ENCODE measurements at places on chromosomes 6 and 20. TPM values are rescaled to one million over a fixed set of nuclear protein-coding genes. Genes with fewer than 3 reads are reported as not detected.

- peak overlapping the region; percentile 71 for H3K4me3 ChIP-seq
- DNase-seq = no peak
- H3K4me1 ChIP-seq = peaks cover 13% of the 10 kb centered on the region
- no peaks in the 10 kb centered on the region for H3K27me3 ChIP-seq
Observed at GRCh38 chr20:1801929-1802306, 93.3 kb upstream of the SIRPA start.

GRCh38 chr20:64199395-64199794 lies 35.1 kb downstream of the MYT1 start:
- no peaks in the 10 kb centered on the region for H3K4me1 ChIP-seq
- no peaks in the 10 kb centered on the region for H3K36me3 ChIP-seq
- no peak overlapping the region for H3K4me3 ChIP-seq
- H3K27me3 ChIP-seq = peaks cover 25% of the 10 kb centered on the region

TBXT gene
- not detected for total RNA-seq

AKAP12 gene
- total RNA-seq = 15.7 TPM

FAXC gene
- 1.8 TPM for total RNA-seq

GRCh38 chr20:32139947-32140346 lies 30.4 kb downstream of the TM9SF4 start:
- no peak overlapping the region for H3K27ac ChIP-seq
- DNase-seq = no peak
- H3K36me3 ChIP-seq = peaks cover 23% of the 10 kb centered on the region
- H3K4me3 ChIP-seq = no peak overlapping the region
- H3K27me3 ChIP-seq = no peaks in the 10 kb centered on the region
- no peaks in the 10 kb centered on the region for H3K4me1 ChIP-seq

DNA sequence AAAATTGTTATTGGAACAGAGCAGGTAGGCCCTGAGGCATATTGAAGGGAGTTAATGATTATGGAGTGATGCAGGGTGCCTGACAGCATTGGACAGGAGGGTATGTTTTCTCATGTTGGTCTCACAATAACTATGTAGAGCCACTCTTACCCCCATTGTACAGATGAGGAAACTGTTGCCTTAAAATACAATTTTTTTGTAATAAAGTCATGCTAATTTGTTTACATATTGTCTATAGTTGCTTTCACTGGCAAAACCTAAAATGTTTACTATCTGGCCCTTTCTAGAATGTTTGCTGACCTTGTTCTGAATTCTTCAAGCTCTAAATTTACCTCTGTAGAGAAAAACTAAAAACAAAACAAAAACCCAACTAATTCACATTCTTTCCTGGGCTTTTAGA lies 5.7 kb downstream of the ACOT8 start:
- H3K27ac ChIP-seq = no peak overlapping the region
- no peak for DNase-seq
- H3K27me3 ChIP-seq = no peaks in the 10 kb centered on the region
- no peak overlapping the region for H3K4me3 ChIP-seq
- H3K36me3 ChIP-seq = peaks cover 10% of the 10 kb centered on the region

DNA sequence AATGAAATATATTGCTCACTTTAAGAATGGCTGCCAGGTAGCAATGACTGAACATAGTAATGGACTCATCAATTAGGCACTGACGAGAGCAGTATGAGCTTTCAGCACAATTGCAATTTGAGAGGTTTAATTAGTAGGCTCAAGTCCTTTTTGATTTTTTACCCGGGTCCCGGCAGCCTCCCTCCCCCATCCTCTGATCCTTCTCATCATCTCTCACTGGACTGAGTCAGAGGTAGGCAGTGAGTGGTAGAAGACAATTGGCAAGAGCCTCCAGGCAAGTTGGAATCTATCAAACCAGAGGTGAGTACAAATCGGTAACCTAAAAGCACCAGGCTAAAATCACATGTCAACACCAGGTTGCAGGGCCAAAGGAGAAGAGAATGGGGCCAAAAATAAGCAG lies 107.9 kb downstream of the DCDC2 start:
- H3K27ac ChIP-seq = no peak overlapping the region
- H3K36me3 ChIP-seq = no peaks in the 10 kb centered on the region
- no peaks in the 10 kb centered on the region for H3K4me1 ChIP-seq
- no peak for DNase-seq

DNA sequence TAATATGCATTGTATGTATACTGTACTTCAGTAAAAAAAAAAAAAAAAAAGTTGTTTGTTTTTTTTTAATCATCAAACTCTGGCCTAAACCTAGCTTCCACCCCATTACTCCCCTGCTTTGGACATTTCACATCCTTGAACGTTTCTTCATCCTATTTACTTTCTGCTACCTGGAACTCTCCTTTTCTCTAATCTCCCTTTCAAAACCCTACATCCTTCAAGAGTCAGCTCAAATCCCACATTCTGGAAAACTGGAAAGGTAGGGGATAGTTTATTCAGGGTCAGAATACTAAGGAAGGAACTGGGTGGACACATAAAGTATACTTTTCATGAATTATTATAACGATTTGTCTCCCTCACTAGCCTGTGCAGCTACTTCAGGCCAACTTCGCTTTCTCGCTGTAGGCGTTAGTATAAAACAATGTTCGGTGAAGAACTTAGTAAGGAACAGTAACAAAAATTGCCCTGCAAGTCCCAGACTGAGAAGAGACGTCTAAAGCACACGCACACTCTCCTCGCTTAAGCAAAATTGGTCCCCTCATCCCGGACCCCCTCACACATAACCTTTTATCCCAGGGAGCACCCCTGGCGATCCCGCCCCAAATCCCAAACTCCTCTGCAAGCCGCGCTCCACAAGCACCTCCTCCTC lies 775 bp downstream of the PIGU start:
- no peak for DNase-seq
- H3K27ac ChIP-seq = peak overlapping the region; percentile 40
- H3K36me3 ChIP-seq = no peaks in the 10 kb centered on the region
- H3K4me1 ChIP-seq = 0 out of 2 replicates have a peak, but pooled peaks cover 6% of the 10 kb centered on the region

BPIFA1 gene
- not detected for total RNA-seq

DNA sequence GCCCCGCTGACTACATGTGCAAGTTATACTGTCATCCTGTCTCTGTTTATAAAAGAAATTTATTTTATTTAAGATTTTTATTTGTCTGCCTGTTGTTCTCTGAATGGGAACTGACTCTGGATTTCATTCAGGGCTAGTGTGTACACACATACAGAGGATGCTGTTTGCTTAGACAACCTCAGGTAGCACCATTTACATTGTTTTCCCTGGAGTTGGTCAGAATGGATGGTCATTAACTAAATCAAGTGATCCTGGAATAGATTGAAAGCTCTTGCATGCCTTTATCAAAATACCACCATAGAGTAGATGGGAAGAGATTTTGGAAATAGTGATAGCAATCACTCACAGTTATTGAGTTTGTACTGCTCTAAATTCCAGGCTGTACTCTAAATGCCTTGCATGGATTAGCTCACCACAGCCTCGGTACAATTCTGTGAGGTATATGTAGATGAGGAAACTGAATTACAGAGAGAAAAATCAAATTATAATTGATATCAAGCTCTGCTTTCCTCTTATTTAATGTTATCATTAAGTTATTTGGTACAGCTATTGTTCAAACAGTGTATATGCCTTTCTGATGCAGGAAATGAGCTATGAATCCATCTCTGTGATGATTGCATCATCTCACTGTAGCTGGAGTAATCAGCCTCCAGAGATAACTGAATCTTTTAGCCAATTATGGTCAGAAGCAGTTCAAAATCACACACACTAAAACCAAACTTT lies 51.9 kb downstream of the RNF217 start:
- DNase-seq = peak; percentile 56
- 0 out of 2 replicates have a peak overlapping the region, but pooled peaks have one; percentile 3 for H3K4me3 ChIP-seq
- no peaks in the 10 kb centered on the region for H3K36me3 ChIP-seq
- H3K27me3 ChIP-seq = no peaks in the 10 kb centered on the region

DNA sequence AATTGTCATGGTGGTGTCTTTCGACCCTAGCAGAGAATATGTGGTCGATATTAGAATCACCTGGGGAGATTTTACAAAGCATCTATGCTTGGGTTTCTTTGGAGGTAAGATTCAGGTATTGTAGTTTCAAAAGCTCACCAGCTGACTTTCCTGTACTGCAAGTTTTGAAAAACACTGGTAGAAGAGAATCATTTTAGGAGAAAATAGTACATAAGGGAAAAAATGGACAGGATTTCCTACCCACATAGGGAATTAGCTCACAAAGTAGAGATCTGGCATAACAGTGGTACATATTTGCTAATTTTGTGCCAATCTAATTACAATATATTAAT lies 27.4 kb upstream of the ABT1 start:
- no peak for DNase-seq
- H3K4me3 ChIP-seq = peak overlapping the region; percentile 83
- no peaks in the 10 kb centered on the region for H3K27me3 ChIP-seq
- no peaks in the 10 kb centered on the region for H3K4me1 ChIP-seq

GRCh38 chr6:45930420-45931040 lies 85.1 kb downstream of the CLIC5 start:
- H3K4me1 ChIP-seq = no peaks in the 10 kb centered on the region
- no peak overlapping the region for H3K4me3 ChIP-seq
- peak; percentile 67 for DNase-seq
- no peaks in the 10 kb centered on the region for H3K36me3 ChIP-seq
- H3K27ac ChIP-seq = no peak overlapping the region
- peaks cover 4% of the 10 kb centered on the region for H3K27me3 ChIP-seq

GRCh38 chr20:8187740-8188139 lies 55.7 kb downstream of the PLCB1 start:
- no peaks in the 10 kb centered on the region for H3K27me3 ChIP-seq
- DNase-seq = no peak
- H3K36me3 ChIP-seq = no peaks in the 10 kb centered on the region
- H3K4me1 ChIP-seq = peaks cover 8% of the 10 kb centered on the region

MBOAT1 gene
- 4.0 TPM for total RNA-seq

OR11A1 gene
- total RNA-seq = not detected

PHACTR2 gene
- total RNA-seq = 41.9 TPM

SEL1L2 gene
- not detected for total RNA-seq

RGS17 gene
- total RNA-seq = 0.25 TPM

Measured in GM23248 (cell line).